ENCODE measurements at places on chromosomes 1 and 21.

- no peak for DNase-seq
Observed at GRCh38 chr21:41366522-41367151, 4.8 kb downstream of the MX2 start.

GRCh38 chr21:42129300-42130266 lies 58.5 kb downstream of the UMODL1 start:
- no peak for DNase-seq

DNA sequence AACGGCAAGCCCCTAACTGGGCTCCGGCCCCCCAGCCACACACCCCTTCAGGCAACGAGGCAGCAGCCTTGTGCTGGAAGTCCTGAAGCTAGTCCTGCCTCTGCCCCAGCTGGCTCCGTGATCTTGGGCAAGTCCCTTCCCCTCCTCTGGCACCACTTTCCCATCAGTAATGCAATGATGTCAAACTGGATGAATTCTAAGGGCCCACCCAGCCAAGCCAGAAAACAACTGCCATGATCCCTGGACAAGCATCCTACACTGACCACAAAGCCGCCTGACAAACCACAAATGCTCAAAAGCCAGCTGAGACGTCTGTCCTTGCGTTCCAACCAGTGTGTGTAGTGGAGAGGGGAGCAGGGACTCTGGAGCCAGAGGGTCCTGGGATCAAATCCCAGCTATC lies 26.8 kb downstream of the IFFO2 start:
- DNase-seq: no peak

DNA sequence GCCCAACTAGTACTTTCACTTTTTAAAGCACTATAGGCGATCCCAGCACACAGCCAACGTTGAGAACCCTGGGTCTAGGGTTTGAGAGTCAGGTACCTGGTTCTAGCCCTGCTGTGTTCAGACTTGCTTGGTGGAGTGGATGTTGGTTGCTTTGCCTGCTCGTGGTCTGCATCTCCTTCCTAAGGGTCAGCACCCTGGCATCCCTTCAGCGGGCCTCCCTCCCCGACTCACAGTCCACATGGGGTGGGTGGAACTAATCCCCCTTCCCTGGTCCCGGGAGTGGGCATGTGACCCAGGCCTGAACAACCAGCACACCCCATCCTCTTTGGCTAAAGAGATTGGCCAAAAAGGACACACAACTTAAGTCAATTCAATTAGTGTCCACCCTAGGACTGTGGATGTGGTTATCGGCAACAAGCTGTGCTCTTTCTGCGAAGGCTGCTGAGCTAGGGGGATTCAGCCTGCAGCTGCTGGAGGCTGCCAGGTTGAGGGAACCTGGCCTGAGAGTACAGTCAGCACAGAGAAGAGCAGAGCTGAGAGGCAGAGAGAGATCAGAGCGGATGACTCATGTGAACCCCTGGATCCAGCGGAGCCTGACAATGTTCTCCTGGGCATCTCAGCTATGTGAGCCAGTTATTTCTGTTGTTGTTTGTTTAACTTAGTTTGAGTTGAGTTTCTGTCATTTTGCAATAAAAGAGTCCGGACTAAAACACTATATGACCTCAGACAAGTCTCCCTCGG lies 138.9 kb downstream of the ACTL8 start:
- DNase-seq: no peak

DNA sequence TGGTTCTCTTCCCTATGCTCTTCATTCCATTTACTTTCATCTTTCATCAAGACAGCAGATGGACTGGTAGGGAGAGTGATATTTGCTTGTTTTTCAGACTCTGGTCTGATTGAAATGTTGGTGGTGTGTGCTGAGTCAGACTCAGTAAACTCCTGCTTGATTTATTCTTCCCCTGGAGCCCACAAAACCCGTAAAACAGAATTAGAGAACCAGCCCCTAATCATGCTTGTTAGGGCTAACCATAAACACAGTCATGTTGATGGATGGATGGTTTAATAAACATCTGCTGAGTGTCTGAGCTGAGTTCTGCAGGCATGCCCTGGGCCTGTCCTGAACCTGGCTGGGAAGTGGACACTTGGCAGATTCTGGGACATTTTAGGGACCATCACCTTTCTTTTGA lies 24.8 kb downstream of the NOS1AP start:
- DNase-seq: no peak

- no peak for DNase-seq
Observed at GRCh38 chr1:201517631-201518030, 10.7 kb upstream of the CSRP1 start.

DNA sequence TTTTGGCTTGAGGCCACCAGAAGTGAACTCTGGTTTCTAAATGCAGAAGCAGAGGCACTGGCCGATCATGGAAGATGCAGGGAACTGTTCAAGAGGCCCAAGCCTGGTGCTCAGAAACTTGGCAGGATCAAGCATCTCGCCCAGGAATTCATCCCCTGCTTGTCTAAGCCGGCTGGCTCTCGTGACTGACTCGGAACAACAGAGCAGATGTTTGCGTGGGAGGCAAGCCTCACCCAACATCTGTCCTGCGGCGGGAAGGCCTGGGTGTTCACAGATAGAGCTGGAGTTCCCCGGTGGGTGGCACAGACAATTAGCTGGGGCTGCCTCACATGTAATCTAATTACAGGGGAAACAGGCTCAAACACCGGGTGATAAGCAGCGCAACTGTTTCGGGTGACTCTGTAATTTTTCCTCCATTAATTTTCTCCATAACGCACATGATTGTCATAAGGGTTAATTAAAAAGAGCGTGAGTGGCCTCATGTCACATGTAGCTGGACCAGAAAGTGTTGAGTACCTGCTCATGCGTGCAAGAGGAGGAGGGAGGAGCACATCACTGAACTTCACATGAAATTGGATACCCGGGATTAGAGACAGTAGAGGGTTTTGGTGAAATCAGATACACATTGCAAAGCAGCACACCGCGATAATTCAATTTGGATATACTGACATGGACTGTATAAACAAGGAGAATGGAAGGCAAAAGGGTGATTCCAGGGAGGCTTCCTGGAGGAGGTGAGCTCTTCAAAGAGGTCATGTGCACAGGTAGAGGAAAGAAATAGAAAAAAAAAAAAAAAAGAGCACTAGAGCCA lies 180.0 kb downstream of the ETS2 start:
- DNase-seq: peak; percentile 97

- DNase-seq: no peak
Observed at GRCh38 chr1:231523816-231524215, 4.7 kb upstream of the TSNAX start.

- no peak for DNase-seq
Observed at GRCh38 chr1:32172621-32173245, 6.7 kb upstream of the TXLNA start.

DNA sequence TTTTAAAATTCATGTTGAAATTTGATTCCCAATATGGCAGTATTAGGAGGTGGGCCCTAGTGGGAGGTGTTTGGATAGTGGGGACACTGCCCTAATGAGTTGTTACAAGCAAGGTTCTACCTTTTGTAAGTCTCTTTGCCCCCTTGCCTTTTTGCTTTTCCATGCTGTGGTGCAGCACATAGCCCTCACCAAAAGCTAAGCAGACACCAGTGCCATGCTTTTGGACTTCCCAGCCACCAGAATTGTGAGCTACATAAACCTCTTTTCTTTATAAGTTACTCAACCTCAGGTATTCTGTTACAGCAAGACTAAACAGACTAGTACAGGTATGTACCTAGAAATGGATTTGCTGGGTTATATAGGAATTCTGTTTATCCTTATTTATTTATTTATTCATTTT lies 13.7 kb downstream of the ZMYM4 start:
- no peak for DNase-seq

DNA sequence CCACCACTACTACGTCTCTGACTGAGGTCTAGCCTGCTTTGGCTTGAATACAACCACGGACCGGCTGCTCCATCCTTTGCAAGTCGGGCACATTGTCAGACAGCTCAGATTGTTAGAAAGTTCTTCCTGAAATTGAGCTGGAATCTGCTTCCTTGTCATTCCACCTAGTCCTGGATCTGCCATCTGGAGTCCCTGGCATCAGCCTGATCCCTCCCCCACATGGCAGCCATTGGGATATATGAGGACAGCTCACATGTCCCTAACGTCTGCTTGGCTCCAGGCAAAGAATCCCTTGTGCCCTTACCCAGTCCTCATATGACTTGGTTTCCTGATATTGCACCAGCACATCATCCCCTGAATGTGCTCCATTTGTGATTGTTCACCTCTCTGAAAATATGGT lies 56.3 kb upstream of the SYT6 start:
- DNase-seq: no peak

- DNase-seq: no peak
Observed at GRCh38 chr1:25030674-25031589, 100.9 kb upstream of the RUNX3 start.

DNA sequence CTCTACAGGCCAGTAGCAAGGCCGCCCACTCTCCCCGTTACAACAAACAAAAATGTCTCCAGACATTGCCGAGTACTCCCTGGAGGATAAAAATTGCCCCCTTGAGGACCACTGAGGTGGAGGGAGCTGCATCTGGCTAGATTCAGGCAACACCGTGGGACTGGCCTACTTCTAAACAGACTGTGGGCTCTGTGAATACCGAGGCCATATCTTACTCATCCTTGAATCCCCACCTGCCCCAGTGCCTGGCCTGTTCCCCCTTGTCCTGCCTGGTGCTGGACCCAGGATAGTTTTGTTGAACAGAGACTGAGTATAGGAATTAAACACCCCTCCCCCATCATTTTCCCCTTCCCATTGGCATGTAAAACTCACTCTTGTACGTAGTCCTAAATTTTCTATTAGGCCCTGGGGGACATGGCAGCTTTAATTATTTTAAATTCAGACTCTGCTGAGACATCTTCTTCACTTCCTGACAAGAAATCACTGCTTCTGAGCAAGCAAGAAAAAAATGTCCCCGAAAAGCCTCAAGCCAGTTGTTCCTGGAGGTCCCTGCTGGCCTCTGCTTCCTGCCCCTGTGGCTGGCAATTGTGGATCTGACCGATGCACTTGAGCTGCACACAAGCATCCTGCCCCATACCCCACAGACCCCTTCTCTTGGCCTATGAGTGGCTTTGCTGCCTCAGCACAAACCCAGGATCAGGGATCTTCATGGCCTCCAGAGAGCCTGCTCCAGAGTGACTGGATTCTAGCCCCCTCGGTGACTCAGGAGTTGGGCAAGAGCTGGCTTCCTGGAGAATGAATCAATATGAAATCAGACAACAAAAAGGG lies 111.0 kb downstream of the ACTL8 start:
- DNase-seq: peak; percentile 71

GRCh38 chr1:6235296-6235677 lies 477 bp downstream of the ICMT start:
- no peak for DNase-seq

DNA sequence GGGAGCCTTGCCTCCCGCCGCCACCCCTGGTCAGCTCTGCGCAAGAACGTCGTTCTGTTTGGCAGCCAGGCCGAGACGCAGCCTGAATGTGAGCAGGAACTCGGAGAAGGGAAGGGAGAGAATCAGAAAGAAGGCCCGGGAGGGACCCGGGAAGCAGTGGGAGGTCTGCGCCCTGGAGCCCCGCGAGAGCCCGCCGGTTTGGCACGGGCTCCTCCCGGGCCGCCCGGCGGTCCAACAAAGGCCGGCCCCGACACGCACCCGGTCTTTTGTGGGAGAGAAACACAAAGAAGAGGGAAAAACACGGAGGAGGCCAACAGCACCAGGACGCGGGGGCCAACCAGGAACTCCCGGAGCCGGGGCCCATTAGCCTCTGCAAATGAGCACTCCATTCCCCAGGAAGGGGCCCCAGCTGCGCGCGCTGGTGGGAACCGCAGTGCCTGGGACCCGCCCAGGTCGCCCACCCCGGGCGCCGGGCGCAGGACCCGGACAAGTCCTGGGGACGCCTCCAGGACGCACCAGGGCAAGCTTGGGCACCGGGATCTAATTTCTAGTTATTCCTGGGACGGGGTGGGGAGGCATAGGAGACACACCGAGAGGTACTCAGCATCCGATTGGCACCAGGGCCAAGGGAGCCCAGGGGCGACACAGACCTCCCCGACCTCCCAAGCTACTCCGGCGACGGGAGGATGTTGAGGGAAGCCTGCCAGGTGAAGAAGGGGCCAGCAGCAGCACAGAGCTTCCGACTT lies 2.7 kb upstream of the OLIG2 start:
- no peak for DNase-seq

- no peak for DNase-seq
Observed at GRCh38 chr1:35573198-35574124, at the start of gene TFAP2E. Gene TFAP2E, plus strand, starts transcription at chr1:35573314. Its CDS starts 264 bp downstream, at chr1:35573578.

DNA sequence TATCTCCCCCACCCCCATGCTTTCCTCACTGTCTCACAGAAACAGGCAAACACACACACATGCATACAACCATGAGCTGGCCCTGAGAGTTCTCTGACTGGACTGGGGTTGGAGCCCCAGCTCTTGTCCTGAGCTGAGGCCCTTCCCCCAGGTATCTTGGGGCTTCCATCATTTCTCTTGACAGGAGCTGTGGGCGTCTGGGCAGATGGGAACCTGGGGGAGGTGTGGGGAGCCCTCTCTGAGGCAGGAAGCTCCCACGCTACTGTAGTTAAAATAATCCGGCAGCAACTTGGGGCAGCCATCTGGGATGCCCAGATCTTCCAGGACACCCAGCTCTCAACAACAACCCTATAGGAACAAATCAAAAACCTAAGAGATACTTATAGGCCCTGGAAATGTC lies 2.7 kb upstream of the KIF21B start:
- DNase-seq: no peak

- DNase-seq: no peak
Observed at GRCh38 chr1:225881081-225881958, 860 bp downstream of the TMEM63A start.

DNA sequence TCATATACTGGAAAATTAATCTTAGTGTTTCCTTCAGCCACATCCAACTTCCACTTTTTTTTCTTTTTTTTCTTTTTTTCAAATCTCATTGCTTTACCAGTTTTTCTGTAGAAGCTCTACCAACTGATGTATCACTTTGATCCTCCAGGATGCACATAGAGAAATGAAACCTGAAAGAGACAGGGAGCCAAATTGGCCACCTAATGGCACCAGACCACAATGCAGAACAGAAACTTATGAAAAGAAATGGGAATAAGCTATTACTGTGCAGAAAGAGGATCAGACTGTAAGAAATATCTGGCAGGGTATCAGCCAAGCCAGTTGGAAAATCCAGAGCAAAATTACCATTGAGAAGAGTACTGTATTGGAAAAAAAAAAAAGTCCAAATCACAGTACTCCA lies 1514.2 kb downstream of the MRPL39 start:
- DNase-seq: no peak

DNA sequence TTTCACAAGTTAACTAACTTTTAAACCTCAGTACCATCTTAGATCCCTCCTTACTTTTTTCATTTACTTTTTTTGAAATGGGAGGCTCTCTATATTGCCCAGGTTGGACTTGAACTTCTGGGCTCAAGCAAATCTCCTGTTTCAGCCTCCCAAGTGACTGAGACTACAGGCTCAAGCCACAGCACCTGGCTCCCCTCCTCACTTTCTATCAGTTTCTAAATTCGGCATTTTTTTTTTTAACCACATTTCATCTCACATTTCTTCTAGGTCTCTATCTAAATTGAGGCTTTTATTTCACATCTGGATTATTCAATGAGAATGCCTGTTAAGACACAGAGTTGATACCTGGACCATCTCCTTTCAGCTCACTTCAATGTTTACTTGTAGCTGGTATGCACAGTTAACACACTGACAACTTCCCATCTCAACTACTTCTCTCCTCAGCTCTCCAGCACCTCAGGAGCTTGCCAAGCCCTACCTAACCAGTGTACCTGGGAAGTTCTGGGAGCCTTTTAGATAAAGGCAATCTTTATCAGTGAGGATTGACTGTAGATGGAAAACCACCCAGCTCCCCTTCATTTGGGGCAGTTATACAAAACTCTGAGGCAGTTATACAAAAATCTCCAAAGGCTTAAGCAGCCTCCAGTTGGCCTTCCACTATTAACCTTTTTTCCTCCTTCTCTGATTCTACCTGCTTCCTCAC lies 3.4 kb downstream of the USP33 start:
- no peak for DNase-seq

Data from fibroblast of the conjunctiva (primary cell).